Fibroblast of the conjunctiva (primary cell): ENCODE measurements at places on chromosomes 7 and 10.

DNA sequence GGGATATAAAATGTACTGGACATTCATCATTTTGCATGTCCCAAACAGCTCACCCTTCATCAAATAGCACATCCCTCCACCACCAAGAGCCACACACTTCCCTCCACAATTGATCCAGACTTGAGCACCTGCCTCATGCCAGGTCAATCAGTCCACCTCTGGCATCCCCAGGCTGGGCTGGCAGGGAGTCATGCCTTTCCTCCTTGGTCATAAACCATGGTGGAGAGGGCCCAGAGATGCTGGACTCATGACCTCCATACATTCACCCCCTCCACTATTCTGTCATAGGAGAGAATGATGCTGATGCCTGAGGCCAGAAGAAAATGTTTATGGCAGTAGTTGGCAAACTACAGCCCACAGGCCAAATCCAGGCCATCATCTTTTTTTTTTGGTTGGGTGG lies 16.1 kb upstream of the GDF10 start:
- DNase-seq = no peak

DNA sequence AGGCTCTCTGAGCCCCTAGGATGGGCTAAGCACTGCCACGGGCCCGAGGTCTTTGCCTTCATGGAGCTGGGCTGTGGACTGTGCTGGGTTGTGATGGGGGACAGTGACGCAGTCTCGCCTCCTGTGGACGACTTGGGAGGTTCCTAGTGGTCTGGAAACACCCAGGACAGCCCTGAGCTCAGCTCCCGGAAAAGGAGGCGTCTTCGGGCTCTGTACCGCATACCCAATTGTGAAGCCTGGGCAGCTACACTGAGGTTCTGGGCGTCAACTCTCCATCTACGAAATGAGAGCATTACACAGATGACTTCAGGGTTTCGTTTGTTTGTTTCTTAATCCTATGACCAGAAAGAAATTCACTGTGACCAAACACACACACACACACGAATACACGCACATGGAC lies 79.6 kb upstream of the KAT6B start:
- DNase-seq = no peak

DNA sequence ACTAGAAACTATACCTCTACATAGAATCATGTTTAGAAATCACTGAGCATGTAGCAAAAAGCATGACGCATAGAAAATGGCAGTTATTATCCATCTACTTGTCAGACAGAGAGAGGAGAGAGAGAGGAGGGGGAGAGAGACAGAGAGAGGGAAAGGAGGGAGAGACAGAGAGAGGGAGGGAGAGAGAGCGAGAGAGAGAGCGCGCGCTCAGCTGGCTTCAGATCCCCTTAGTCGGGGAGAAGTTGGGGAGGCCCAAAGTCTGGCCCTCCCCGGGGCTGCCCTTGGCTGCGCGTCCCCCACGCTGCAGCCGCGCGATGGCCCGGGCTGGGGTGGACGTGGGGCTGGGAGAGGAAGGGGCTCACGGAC lies 37.0 kb downstream of the CNPY1 start:
- DNase-seq = no peak

DNA sequence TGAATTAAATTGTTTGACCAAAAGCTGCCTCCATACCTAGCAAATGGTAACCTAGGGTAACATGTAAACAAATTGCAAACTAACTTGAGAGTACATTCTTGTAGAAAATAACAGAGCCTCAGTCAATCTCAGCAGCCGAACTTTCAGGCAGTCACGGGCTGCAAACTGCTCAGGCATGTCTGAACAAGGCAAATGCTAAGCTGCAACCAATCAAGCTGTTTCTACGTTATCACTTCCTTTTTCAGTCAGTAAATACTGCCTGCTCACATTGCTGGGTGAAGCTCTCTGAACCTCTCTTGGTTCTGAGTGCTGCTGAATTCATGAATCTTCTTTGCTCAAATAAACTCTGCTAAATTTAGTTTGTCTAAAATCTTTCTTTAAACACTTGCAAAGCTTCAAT lies 1212.4 kb downstream of the SORCS1 start:
- peak; percentile 31 for DNase-seq
